ENCODE measurements at places on chromosomes 16 and 17.

GRCh38 chr17:5286846-5287245, 4.8 kb downstream of the RABEP1 start:
- no peak for DNase-seq

- DNase-seq, result no peak
Observed at GRCh38 chr16:539901-540530, 12.5 kb downstream of the CAPN15 start.

- DNase-seq, result peak; percentile 55
Observed at GRCh38 chr17:64780096-64781013, 118.2 kb upstream of the SMURF2 start.

DNA sequence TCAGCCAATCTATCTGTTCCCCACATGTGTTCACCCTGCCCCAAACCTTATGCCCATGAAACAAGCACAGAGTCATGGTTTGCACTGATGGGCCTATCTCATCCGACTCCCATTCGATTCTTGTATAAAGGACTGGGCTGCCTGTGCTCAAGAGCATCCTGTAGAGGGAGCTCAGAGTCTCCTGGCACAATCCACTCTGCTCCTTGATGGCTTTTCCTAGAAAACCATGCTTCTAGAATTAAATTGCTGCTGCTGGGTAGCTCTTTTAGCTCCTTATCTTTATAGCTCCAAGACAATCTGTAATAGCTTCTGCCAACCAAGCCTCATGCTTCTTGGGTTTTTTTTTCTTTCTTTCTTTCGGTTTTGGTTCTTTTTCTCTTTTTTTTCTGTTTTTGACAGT, 9.7 kb downstream of the ZNF19 start:
- no peak for DNase-seq

GRCh38 chr17:77451894-77452852, 311.4 kb downstream of the SEC14L1 start:
- DNase-seq, result no peak

GRCh38 chr17:59331929-59332748, 684 bp downstream of the YPEL2 start:
- DNase-seq, result no peak

DNA sequence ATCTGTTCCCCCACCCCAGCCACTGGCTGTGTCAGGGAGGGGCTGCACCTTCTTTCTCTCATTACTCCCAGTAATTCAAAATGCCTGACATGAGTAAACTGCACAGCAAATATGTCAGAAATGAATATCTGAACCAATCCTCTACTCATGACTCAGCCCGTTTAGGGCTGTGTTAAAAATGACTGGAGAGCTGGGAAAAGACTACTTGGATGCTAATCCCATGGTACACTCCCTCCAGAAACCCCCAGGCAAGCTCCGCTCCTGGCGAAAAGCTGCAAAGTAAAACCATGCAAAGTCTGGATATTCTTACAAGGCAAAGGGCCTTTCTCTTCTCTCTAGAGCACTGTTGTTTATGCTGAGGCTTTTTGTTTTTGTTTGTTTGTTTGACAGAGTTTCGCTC, 448.1 kb upstream of the DYNLRB2 start:
- no peak for DNase-seq

DNA sequence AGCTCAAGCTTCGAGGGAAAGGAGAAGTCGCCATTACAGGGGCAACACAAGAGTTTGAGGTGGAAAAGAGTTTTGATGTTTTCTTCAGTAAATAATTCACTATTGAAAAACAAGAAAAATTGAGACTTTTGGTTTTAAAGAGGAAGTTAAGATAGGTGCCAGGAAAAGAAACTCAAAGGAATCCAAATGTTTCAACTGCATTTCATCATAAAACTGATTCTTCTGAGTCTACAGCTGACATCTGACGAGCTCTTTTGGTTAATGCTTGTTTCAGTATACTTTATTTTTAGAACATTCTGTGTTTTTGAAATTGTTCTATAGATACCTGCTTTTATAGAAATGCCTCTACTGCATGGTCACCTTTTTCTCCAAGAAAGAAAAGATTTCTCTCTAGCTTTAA, 54.0 kb downstream of the ERN1 start:
- DNase-seq, result no peak

DNA sequence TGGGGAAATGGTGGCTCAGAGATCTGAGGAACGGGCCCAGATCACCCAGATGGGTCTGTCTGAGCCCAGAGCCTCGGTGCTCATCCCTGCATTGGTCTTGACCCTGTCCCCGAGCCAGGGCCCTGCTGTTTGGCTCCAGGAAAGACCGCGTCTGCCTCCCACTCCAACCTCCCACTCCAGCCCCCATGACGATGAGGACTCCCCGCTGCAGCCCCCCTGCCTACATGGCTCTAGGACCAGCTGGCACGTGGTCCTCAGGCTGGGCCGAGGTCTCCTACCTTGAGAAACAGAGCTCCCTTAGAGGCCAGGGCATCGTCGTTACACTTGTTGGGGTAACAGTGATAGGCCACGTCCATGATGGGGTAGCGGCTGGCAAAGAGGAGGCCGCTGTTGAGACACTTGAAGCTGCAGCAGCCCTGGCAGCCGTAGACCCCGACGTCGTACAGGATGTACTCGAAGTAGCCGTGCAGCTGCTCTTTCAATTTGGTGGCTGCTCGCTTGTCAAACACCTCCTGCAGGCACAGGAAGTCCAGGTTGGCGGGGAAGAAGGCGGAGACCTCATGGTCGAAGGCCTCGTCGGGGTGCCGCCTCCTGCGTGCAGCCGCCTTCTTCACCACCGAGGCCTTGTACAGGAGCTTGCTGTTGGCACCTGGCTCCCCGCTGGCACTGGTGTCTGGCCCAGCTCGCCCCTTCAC, 59.9 kb downstream of the PRMT7 start:
- DNase-seq, result no peak

DNA sequence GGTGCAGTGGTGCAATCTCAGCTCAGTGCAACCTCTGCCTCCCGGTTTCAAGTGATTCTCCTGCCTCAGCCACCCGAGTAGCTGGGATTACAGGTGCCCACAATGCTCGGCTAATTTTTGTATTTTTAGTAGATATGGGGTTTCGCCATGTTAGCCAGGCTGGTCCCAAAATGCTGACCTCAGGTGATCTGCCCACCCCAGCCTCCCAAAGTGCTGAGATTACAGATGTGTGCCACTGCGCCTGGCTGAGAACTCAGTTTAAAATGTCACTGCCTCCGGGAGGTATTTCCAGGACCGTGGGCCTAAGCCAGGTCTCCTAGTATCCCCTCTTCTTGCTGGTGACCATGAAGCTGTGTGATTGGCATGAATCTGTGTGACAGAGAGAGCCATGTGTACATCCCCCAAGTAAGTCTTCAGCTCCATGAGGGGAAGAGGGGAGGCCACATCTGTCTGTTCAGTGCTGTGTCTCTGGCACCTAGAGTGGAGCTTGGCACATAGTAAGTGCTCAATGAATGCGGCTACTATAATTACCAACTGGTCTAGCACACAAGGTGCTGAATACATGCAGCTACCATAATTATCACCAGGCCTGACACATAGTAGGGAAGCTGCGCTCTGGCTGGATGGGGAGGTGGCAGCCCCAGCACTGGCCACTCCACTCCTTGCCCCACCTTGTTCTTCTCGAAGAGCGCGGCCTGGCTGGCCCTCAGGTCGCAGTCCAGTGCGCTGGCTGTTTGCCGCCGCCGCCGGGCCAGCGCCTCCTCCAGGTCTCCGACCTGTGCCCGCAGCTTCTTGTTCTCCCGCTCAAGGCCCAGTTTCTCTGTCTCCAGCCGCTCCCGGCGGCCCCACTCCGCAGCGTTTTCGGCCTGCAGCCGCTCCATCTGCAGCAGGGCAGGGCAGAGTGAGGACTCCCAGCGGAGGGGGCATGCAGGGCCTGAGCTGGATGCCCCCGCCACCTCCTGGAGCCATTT, 18.7 kb downstream of the CCDC102A start:
- DNase-seq, result no peak

GRCh38 chr17:15462976-15463772, 4.2 kb downstream of the CDRT4 start:
- DNase-seq, result no peak

GRCh38 chr17:64628641-64629040, 33.5 kb downstream of the SMURF2 start:
- no peak for DNase-seq

GRCh38 chr17:81448950-81449349, 53.7 kb downstream of the BAHCC1 start:
- DNase-seq, result no peak

GRCh38 chr17:76499267-76499667, 2.0 kb downstream of the RHBDF2 start:
- no peak for DNase-seq

DNA sequence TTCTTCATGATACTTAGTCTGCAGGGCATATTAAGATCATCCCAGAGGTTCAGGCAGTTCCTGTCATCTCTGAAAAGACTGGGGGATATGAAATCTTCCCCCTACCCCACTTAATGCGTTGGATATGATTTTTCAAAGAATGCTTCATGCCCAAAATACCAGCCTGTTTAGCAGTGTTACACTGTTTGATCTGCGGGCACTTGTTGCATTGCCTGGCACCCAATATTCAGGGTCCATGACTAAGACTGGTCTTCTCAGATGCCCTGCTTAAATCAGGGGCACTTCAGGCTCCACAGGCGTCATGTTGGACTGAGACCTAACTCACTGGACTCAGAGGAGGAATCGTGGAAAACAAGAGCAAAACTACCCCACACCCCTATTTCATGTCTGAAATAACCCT, 6.4 kb upstream of the RASL10B start:
- no peak for DNase-seq

GRCh38 chr16:87457061-87457611, 35.7 kb downstream of the ZCCHC14 start:
- DNase-seq, result no peak

DNA sequence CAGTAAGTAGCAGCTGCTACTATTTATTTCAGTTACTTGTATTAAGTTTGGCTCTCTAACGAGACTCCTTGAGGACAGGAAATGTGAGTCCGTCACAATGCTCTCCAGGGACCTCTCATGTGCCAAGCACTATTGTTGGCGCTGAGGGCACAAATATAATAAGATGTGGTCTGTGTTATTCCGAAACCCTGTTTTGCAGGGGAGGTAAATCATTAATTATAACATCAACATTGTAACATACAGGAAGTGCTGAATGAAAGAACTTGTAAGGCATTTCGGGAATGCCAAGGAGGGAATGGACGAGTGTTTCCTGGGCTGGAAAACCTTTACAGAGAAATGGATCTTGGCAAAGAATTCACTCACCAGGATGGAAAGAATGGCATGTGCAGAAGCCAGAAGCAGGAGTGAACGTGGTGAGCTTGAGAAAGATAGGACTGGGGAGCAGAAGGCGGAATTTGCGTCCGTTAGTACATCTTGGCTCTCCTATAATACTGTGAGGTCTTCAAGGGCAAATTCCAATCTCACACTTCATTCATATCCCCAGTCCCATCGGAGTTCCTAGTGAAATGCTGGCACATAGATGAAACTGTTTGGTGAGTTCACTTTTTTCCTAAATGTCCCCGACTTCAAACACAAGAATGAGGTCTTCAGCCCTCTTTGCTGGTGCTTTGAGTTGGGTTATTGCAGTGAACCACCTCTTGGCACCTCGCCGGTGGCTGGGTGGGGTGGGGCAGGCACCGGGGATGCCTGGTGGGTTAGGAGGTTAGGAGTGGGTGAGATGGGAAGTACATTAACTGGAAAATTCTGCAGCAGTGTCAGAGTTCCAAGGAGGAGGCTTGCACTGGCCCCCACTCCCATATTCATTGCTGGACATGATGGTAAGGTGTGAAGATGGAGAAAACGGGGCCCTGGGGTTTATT, 11.5 kb downstream of the TAC4 start:
- no peak for DNase-seq

GRCh38 chr16:85227084-85227945, 115.0 kb upstream of the CIBAR2 start:
- DNase-seq, result no peak

- DNase-seq, result no peak
Observed at GRCh38 chr17:76260220-76260619, 4.9 kb upstream of the UBALD2 start.

DNA sequence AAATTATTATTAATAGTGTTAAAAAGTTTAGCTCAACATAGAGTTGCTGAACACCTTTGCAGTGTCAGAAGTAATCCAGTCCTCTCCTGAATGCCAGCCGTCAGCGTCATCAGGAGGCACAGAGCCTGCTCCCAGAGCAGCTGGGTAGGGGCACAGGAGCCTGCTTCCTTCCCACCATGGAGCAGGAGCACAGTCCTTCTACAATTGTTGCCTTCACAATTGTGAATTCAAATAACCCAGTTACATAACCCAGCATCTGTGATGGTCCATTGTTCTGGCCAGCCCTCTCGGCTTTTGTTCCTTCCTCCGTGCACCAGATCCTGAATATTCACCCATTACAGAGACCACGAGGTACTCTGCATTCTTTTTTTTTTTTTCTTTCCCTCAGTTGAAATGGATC, 393.9 kb upstream of the MAF start:
- DNase-seq, result no peak

GRCh38 chr17:76727745-76728456, 1.3 kb downstream of the METTL23 start:
- no peak for DNase-seq

GRCh38 chr17:50923611-50924010, 57.5 kb upstream of the TOB1 start:
- no peak for DNase-seq

- DNase-seq, result no peak
Observed at GRCh38 chr17:5027916-5028315, 7.3 kb downstream of the SLC52A1 start.

GRCh38 chr16:50523710-50524109, 24.5 kb upstream of the NKD1 start:
- no peak for DNase-seq

- no peak for DNase-seq
Observed at GRCh38 chr17:18321309-18321708, 6.2 kb downstream of the SMCR8 start.

- DNase-seq, result no peak
Observed at GRCh38 chr17:69898601-69899000, 176.4 kb upstream of the KCNJ16 start.

- no peak for DNase-seq
Observed at GRCh38 chr16:53220585-53220984, 165.8 kb downstream of the CHD9 start.

DNA sequence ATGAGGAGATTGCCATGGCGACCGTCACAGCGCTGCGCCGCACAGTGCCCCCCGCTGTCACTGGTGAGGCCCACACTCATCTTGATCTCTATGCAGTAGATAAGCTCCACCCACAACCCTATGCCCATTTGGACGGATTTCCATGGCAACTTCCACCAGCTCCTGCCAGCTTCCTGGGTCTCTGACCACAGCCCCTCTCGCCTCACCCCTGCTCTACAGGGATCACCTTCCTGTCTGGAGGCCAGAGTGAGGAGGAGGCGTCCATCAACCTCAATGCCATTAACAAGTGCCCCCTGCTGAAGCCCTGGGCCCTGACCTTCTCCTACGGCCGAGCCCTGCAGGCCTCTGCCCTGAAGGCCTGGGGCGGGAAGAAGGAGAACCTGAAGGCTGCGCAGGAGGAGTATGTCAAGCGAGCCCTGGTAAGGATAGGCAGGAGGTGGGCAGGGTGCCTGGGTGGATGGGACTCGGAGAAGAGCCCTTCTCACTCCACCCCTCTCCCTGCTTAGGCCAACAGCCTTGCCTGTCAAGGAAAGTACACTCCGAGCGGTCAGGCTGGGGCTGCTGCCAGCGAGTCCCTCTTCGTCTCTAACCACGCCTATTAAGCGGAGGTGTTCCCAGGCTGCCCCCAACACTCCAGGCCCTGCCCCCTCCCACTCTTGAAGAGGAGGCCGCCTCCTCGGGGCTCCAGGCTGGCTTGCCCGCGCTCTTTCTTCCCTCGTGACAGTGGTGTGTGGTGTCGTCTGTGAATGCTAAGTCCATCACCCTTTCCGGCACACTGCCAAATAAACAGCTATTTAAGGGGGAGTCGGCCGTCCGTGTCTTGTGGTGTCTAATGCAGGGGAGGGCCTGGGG, 4.3 kb downstream of the ALDOA start:
- DNase-seq, result no peak

GRCh38 chr16:77290451-77291115, 91.4 kb downstream of the SYCE1L start:
- no peak for DNase-seq

- no peak for DNase-seq
Observed at GRCh38 chr17:75194879-75195278, 10.6 kb upstream of the NUP85 start.
